Stimulated activated CD4-positive, alpha-beta T cell treated with anti-CD3 and anti-CD28 coated beads, TNF-alpha, amount 100 ng/mL, for 1 hour (primary cell): ENCODE measurements at places on chromosomes 16 and 17.

DNA sequence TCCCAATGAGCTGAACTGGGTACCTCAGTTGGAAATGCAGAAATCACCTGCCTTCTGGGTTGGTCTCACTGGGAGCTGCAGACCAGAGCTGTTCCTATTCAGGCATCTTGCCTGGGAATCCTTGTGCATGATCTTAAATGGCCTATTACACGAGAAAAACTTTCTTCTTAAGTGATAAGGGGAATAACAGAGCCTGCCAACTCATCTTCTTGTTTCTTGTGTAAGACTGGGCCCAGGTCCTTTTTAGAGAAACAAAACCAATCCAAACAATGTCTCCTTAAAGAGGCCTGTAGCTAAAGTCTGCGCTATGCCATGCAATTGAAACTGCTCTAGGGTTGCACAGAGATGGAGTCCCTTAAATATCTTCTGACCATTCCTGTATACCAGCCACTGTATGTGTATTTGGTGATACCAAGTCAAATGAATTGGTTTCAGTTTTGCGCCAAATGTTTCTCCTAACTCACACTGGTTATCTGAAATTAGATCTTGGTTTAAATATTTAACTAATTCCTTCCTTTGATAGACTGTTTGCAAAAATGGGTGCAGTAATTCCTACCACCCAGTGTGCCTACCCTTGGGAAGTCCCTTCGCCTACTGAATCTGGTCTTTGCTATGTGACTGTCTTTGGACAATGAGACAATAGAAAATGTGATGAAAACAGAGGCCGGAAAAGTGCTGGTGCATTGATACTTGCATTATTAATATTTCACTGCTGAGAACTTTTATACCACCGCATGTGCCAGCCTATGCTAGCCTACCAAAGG lies 6.5 kb upstream of the CCL23 start:
- no peak for DNase-seq

GRCh38 chr16:87918866-87919680 lies 17.3 kb downstream of the CA5A start:
- DNase-seq = no peak

DNA sequence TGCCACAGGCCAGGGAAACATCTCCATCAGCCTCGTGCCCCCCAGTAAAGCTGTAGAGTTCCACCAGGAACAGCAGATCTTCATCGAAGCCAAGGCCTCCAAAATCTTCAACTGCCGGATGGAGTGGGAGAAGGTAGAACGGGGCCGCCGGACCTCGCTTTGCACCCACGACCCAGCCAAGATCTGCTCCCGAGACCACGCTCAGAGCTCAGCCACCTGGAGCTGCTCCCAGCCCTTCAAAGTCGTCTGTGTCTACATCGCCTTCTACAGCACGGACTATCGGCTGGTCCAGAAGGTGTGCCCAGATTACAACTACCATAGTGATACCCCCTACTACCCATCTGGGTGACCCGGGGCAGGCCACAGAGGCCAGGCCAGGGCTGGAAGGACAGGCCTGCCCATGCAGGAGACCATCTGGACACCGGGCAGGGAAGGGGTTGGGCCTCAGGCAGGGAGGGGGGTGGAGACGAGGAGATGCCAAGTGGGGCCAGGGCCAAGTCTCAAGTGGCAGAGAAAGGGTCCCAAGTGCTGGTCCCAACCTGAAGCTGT lies 3.4 kb downstream of the NXPH3 start:
- DNase-seq = no peak

- no peak for DNase-seq
Observed at GRCh38 chr16:4618645-4619418, 4.1 kb upstream of the UBALD1 start.

DNA sequence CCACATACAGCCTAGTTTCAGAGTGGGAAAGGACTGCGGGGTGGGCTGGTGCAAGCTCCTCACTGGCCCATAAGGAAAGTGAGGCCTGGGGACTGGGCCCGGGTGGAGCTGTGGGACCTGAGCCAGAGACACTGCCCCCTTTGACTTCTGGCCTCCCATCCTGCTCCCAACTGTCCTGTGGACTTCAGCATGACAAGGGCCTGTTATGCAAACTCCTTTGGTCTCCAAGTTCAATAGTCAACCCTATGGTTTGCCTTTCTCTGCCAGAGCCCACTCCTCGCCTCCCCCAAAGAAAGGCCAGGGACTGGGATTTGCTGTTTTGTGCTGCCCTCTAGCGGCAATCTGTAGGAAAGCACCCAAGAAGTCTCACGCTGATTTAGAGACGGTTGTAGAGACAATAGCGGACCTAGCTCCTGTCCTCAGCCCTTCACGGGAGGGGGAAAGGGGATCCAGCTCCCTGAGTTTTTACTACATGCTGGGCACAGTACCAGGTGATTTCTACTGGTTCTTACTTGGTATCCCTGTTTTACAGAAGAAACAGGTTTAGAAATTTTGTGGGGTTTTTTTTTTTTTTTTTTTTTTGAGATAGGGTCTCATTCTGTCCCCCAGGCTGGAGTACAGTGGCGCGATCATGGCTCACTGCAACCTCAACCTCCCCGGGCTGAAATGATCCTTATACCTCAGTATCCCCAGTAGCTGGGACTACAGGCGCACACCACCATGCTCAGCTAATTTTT lies 1.2 kb upstream of the TLCD3B start:
- peak; percentile 37 for DNase-seq

DNA sequence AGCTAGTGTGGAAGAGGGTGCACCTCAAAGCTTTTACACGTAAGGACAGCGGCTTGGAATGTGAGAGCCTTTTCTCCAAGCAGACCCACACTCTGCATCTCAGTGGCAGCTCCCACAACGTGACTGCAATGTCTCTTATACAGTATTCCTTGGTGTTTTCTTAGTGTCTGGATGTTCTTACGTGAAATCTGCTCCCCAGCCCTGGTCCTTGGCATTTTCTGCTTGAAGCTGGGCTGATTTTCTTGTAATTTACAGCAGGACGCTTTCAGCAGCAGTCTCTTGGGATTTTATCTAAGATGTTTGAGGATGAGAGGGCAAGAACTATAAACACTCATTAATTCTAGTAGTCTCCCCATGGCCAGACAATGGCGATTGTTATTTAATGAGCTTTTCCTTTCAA lies 12.1 kb upstream of the POLR3E start:
- DNase-seq = no peak

- no peak for DNase-seq
Observed at GRCh38 chr16:26668026-26668425, 398.7 kb upstream of the C16orf82 start.

DNA sequence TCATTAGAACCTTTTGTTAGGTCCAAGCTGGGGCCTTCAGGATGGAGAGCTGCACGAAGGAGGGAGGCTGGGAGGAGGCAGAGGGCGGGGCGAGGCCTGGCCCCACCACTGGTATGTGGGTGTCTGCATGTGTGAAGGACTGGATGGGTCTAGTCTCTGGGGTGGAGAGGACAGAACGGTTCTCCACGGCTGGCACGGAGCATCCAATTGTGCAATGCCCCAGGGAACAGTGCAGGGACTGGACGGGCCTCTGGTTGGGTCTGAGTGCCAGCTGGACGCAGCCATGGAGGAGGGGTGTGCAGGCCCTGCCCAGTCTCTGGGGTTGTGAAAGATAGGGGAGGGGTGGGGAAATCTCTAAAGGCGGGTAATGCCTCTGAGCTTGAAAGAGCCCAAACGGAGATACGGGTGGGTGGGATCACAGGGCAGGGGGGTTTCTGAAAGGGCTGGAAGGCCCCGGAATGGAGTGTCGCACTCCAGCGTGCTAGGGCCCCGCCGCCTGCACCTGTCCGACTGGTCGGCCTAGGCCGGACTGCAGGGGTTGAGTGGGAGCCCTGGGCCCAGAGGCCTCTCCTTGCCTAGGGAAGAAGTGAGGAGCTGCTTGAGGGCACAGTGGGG lies 1.6 kb downstream of the PPL start:
- no peak for DNase-seq

- DNase-seq = no peak
Observed at GRCh38 chr17:33112763-33113162, 121.1 kb downstream of the SPACA3 start.

- DNase-seq = no peak
Observed at GRCh38 chr17:28878158-28878910, 19.2 kb downstream of the FLOT2 start.

DNA sequence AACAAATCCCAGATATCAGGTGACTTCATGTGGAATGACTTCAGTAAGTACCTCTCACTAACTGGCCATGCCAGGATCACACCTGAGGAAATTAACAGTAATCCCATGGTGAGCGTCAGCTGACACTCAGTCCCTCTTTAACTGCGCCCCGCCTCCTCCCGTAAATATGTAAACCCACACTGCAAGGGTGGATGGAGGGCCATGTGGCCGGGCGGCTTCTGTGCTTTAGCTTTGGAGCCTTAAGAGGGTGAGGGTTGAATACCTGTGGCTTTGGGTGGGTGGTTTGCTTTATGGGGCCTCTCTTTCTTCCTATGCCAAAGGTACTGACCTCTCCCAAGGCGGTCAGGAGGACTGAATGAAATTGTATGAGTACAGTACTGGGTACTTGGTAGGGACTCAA lies 141.7 kb downstream of the MRM1 start:
- no peak for DNase-seq

DNA sequence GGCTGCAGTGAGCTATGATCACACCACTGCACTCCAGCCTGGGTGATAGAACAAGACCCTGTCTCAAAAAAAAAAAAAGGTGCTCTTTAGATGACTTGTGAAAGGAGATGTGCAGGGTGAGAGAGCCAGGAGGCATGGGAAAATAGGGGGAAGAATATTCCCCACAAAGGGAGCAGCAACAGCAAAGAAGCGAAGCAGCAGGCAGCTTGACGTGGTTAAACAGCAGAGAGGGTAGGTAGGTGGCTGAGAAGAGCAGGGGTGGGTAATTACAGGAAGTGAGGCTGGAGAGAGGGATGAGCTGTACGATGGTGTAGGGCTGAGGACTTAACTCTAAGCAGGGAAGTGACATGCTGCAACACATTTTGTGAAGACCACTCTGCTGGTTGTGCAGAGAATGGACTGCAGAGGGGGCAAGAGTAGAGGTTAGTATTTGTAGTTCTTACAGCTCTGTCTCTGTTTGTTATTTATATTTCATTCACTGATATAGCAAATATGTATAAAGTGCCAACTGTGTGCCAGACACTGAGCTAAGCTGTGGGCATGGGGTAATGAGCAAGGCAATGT lies 1.6 kb downstream of the HEATR3 start:
- DNase-seq = no peak

DNA sequence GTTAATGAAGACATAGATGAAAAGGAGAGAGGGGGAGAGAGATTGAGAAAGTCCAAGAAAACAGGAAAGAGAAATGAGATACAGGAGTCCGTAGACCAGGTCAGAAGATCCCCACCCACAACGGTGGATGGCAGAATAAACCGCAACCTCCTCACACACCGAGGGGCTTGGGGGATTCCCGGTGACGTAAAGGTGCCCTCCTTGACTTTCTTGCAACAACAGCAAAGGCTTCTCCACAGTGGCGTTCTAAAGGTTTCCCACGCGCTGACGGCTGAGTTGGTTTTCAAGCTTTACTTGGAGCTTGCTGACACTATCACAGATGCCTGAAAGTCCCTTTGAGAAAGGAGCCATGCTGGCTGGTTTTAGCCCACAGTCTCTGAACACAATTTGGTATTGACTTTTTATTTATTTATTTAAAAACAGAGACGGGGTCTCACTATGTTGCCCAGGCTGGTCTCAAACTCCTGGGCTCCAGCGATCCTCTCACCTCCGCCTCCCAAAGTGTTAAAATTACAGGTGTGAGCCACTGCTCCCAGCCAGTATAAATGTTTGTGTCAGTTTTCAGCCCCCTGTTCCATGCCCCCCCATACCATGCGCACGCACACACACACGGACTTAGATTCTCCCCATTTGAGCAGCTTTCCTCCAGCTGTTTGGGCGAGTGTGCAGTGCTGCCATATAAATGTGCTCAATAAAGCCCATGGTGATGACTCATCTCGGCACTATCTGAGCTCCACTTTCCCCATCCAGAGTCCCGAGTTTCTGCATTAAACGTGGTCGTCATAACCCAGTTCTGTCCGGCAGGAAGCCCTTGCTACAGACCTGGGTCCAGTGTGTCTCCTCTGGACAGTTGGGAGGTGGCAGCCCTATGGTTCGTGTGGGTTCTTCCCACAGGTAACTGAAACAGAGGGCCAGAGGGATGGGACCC lies 33.0 kb upstream of the SEC14L1 start:
- no peak for DNase-seq

GRCh38 chr17:15496735-15497670 lies 29.6 kb upstream of the CDRT4 start:
- no peak for DNase-seq

DNA sequence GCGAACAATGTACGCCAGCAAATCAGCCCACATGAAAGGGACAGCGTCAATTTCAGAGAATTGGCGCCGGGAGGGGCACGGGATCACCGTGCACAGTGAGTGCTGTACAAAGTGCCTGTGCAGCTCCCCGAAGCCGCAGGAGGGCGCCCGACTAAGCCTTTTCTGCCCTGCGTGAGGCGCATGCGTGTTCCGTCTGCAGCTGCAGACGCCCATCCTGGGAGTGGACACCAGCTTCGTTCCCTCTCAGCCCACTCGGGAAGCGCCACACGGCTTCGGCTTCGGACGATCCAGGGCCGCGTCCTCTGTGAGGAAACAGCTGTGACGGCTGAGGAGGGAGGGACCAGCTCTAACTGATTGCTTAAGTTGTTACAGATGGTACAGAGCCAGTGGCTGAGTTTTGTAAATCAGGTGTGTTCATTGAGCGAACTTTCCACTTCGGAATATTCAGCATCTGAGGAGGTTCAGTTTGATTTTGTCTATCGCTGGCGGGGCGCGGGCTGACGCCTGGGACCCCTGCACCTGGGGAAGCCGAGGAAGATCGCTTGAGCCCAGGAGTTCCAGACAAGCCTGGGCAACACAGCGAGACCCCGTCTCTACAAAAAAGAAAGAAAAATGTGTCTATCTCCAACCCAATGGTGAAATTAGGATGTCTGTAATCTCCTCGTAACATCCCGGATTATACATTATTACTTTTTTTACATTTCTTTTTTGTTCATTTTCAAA lies 15.4 kb upstream of the ZNF287 start:
- DNase-seq = peak; percentile 81

- no peak for DNase-seq
Observed at GRCh38 chr16:48813485-48813884, 203.5 kb upstream of the N4BP1 start.

DNA sequence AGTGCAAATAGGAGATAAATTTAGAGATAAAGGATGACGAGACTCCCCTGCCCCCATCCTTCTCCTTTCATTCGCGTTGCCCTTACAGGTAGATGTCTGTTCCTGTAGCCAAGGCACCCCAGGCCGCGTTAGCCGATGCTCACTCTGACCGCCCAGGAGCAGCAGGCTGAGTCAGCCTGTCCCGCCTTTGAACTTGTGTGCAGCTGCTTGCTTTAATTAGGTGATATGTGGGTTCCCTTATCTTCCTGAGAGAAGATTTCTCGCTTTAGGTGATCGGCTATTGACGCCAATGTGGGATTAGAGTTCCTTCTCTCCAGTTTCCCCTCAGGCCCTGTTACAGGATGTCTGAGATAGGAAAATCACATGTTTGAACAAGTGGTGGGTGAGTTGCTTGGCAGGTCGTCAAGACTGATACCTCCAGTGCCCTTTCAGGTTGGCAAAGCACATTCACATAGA lies 119.5 kb downstream of the MSI2 start:
- no peak for DNase-seq

- DNase-seq = no peak
Observed at GRCh38 chr16:48225456-48225855, 18.6 kb upstream of the LONP2 start.

- no peak for DNase-seq
Observed at GRCh38 chr17:7475764-7476422, 3.5 kb downstream of the ZBTB4 start.

- DNase-seq = no peak
Observed at GRCh38 chr17:13400491-13400890, 201.2 kb downstream of the HS3ST3A1 start.

GRCh38 chr16:85176541-85177447 lies 64.5 kb upstream of the CIBAR2 start:
- no peak for DNase-seq

GRCh38 chr17:22516861-22517636 lies 824.7 kb downstream of the KCNJ18 start:
- DNase-seq = no peak
